Immature natural killer cell (primary cell): ENCODE measurements at places on chromosomes 5 and 9.
A peak's percentile ranks its signal among the peaks of the same experiment; 100 is the strongest.

DNA sequence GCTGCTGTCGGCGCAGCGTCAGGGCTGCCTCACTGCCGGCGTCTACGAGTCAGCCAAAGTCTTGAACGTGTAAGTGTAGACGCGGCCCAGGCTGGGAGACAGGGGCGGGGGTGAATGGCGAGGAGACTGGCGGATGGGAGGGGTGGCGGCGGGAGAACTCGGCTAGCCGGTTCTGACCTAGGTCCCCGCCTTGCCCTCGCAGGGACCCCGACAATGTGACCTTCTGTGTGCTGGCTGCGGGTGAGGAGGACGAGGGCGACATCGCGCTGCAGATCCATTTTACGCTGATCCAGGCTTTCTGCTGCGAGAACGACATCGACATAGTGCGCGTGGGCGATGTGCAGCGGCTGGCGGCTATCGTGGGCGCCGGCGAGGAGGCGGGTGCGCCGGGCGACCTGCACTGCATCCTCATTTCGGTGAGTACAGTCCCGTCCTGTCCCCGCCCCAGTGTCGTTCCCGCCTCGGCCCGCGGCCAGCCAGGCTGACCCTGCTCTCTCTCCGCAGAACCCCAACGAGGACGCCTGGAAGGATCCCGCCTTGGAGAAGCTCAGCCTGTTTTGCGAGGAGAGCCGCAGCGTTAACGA is 745 bp downstream of the GADD45G start:
- DNase-seq: peak; percentile 40

DNA sequence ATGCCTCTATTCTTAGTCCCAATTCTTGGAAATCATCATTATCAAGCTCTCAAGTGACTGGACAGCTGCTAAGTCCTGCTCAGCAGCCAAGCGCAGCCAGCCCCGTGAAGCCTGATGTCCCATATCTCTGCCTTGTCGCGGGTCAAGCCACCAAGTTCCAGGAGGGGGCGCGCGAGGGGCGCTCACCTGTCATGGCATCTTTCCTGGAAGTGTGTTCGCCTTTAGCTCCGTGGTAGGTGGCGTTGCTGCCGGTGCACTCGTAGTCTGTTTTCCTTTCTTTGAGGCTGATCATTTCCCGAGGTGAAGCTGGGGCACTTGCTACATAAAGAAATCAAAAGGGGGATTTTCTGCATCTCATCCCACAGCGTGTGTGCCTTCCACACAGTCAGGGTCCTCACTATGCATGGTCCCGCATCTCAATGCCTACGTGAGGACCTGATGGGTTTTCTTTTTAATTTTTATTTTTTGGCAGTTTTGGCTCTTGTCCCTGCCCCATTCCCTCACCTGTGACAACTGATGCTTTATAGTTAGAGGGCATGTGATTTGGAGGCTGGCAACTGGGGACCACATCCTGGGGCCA is 227.0 kb upstream of the DAP start:
- peak; percentile 32 for DNase-seq

GRCh38 chr9:34185778-34186551 is 7.1 kb downstream of the UBAP1 start:
- DNase-seq: peak; percentile 48

DNA sequence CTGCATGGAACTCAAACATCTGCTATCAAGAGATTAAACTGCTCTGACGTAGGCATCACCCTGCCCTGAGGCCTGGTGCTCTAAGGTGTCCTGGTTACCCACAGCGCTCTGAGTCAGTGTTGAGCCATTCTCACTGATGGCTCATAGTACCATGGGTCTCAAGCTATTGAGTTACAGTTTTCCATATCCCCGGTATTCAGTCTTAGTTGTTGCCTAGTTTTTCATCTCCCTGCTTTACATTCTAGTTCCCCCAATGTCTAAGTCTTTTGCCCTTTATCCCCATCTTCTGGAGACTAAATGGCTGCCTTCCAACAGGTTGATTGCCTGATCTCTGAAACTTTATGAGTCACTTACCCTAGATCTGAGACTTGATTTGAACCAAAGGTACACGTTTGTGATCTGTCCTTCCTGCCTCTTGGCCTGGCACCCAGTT is 161.2 kb upstream of the PTGER4 start:
- no peak for DNase-seq

DNA sequence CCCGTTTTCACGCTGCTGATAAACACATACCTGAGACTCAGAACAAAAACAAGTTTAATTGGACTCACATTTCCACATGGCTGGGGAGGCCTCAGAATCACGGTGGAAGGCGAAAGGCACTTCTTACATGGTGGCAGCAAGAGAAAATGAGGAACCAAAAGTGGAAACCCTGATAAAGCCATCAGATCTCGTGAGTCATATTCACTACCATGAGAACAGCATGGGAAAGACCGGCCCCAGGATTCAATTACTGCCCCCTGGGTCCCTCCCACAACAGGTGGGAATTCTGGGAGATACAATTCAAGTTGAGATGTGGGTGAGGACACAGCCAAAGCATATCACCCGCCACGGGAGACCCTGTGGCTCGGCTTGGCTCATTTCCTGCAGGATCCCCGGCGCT is 20.2 kb downstream of the EXD3 start:
- DNase-seq: no peak

GRCh38 chr9:105255421-105255820 is 11.0 kb downstream of the SLC44A1 start:
- DNase-seq: no peak

- no peak for DNase-seq
These were observed 25.1 kb upstream of the RNF130 start for GRCh38 chr5:180096616-180097015.

DNA sequence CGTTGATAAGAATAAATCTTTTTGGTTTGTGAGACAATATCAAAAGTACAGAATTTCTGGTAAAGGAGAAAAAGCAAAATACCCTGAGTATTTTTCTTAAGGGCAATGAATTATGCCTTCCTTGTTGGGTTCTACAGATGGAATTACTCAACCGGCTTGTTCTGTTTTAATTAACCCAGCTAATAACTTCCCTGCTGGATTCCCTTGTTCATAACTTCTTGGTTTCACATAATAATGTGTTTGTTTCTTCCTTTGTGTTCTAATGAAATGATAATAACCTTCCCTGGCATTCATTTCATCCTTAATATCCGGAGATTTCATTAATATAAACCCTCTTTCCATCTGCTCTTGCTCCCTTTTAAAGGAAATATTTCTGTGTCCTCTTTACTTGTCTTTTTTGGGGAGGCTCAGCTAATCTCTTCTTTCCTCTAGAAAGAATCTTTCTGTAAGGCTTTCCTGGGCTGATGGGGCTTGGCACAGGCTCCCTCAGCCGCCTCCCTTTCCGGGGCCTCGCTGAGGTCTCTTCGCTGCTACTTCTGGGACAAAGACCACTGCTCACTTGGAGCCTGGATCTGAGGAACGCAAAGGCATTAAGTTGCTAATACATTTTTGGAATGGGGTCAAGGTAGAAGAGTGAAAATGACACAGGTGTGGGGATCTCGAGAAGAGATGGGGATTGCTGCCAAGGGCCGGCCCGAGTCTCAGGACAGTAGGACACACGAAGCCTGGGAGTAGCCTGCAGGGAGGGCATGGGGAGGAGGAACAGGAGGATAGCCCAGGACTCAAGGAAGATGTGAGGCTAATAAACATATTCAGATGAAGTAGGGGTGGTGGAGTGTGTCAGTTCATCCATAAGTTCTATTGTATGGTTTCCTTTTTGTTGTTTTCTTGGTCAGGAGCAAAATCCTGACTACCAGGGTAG is 118.5 kb downstream of the NRG2 start:
- DNase-seq: no peak

DNA sequence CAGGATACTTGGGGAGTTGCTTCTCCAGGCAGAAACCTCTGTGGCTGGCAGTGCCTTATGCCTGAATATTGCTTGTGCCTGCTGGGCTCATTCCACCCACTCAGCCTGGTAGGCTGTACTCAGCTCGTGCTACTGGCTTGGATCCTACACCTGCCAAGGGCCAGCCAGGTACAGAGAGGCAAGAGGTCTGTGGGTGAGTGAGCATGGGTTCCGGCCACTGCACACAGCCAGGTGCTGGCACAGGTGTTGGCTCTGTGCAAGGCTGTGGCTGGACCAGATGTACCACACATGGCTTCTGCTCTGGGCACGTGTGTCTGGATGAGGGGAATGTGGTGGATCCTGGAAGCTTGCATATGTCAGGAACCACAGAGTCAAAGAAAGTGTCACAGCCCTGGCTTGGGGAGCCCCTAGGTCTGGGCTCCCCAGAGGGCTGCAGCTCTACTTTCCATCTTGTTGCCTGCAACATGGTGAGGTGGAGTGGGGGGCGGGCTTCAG is 76.7 kb upstream of the C6 start:
- no peak for DNase-seq

DNA sequence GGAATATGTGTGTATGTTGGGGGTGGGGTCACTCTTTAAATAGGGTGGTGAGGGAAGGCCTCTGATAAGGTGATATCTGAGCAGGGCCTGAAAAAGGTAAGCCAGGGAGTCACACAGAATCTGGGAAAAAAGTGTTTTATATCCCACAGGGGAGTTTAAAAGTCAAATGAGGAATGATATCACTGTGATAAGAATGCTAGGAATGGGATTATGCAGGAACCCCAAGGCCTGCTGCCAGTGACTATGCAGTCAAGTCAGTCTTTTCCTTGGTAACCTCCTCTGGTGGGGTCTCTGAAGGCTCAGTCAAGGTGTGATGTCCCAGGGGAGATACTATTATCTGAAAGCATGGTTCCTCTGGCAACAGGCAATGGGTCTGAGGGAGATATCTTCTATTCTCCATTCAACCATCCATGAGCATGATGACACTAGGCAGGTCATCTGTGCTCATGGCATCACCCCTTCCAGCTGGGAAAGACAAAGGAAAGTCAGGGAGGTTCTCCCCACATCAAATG is 53.5 kb downstream of the GRIA1 start:
- no peak for DNase-seq

GRCh38 chr5:850511-851006 is at the start of gene ZDHHC11:
Gene ZDHHC11 (minus strand): TSS chr5:850986. CDS start chr5:850602, 384 bp downstream.
- DNase-seq: no peak

DNA sequence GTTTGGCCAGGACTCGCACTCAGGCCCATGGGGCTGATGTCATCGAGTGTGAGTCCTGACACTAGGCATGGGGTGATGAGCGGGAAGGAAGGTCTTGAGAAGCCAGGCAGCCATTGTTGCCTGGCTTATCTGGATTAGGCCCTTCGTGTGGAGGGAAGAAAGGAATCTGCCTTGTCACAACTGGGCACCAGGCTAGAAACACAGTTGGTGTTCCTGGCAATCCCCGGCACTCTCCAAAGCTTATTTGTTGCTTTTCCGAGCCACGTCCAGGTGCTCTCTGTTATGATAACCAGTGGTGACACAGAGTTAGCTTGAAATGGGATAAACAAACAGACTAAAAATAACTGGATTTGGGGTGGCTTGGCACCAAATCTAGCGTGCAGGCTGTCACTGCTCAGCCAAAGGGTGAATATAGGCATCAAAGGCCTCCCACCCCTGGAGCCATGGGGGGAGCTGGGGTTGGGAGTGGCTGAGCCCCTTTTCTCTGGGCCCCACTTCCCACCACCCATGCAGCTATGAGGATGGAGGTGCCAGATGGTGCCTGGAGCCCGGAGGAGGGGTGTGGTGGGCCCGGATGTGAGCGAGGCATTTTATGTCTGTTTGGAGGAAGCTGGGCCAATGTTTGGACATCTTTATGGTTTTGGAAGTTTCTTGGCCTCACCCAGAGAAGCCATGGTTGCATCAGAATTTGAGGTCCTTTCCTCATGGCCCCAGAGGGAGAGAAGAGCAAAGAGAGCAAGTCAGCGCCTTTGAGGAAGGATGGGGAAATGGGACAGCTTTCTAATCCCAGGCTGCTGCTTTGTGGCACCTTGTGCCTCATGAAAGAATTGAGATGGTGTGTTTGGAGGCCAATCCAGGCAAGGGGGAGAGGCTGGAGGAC is 98.0 kb upstream of the PITX1 start:
- DNase-seq: no peak

DNA sequence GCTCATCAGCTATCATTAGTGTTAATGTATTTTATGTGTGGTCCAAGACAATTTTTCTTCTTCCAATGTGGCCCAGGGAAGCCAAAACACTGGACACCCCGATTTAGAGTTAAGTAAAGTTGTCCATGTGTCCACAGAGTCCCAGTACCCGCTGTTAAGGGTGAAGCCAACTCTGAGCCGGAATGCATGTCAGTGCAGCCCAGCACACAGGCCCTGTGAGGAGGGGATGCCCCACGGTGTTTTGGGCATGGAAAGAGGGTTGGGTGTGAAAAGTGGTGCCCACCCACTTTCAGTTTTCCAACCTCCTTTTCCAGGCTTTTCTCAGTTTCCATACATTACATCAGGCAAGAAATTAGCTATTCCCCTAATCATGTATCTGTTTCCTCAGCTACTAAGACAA is 24.4 kb downstream of the SHC3 start:
- DNase-seq: no peak

- DNase-seq: no peak
These were observed 92.2 kb downstream of the C5orf15 start for GRCh38 chr5:133876266-133876665.

DNA sequence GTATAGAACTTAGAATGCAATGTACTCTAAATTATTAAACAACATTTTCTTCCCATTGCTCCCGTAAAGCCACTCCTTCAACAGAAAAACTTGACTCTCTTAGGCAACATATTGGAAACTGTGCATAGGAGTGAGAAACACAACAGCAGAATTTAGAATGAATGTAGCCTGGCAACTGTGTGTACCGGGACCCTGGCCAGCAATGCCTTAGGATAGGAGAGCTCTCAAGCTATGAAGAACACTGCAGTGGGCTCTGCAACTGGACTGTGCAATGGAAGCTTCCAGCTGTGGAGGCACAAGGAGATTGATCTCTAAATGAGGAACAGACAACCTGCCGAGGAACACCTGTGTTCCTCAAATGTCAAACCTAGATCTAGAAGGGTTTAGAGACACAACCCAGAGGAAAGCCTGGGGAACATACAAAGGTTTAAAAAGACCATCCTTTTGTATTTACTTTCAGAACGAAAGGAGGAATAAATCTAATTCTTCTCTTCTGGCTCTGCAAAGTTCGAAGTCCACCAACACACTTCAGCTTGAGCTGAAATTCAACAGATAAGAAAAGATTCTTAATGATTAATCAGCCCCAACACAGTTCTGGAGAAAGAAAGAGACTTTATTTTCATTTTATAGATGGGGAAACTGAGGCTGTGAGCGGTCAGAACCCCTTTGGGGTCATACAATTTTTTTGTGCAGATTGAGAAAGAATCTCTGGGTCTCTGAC is 51.5 kb upstream of the ARL15 start:
- no peak for DNase-seq

GRCh38 chr5:65461490-65461889 is 20.2 kb downstream of the ADAMTS6 start:
- DNase-seq: no peak

GRCh38 chr5:87242242-87242641 is 25.4 kb upstream of the RASA1 start:
- DNase-seq: no peak

- DNase-seq: no peak
These were observed 30.5 kb upstream of the DAB2IP start for GRCh38 chr9:121620777-121621449.

- DNase-seq: no peak
These were observed 82.7 kb downstream of the ATP10B start for GRCh38 chr5:160769301-160769700.

GRCh38 chr9:32703635-32704034 is 68.2 kb upstream of the TAF1L start:
- no peak for DNase-seq

GRCh38 chr9:89417832-89418473 is 80.0 kb downstream of the SEMA4D start:
- DNase-seq: no peak

- no peak for DNase-seq
These were observed 42.9 kb upstream of the SMAD5 start for GRCh38 chr5:136089791-136090190.
